ENCODE measurements at places on chromosomes 16 and 17. TPM values are rescaled to one million over a fixed set of nuclear protein-coding genes. Genes with fewer than 3 reads are reported as not detected.

PRSS33 gene
- total RNA-seq, result not detected

ASGR2 gene
- not detected for total RNA-seq

DNAI2 gene
- total RNA-seq, result not detected

C17orf100 gene
- not detected for total RNA-seq

TEKT1 gene
- not detected for total RNA-seq

NACA2 gene
- not detected for total RNA-seq

DNA sequence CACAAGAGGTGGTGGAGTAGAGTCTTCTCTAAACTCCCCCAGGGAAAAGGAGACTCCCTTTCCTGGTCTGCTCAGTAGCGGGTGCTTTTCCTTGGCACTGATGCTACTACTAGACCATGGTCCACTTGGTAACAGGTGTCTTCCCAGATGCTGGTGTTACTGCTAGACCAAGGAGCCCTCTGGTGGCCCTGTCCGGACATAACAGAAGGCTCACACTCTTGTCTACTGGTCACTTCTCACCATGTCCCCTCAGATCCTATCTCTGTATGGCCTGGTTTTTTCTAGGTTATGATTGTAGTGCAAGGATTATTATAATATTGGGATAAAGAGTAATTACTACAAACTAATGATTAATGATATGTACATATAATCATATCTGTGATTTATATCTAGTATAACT lies 49.7 kb upstream of the ARL4D start:
- H3K27me3 ChIP-seq, result no peaks in the 10 kb centered on the region
- no peak overlapping the region for H3K27ac ChIP-seq
- H3K4me3 ChIP-seq, result no peak overlapping the region

DNA sequence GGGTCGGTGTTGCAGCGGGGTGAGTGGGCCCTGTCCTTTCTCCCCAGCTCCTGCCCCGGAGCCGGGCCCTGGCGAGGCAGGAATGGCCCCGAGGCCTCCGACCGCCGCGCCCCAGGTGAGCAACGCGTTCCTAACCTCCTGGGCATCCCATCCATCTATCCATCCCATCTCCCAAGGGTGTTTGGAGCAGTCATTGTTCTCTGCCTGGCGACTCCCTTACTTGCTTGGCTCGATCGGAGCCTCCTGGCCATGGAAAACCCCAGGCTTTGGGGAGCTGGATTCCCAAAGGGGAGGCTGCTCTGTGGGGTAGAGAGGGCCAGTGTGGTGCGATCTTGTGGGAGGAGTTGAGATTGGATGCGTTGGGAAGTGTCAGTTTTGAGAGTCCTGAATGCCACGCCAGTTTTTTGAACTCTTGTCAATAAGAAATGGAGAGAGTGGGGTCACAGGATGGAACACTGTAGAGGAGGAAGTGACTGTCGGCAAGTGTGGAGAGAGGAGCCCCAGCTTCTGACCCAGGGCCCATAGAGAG lies 684 bp downstream of the ZFP90 start:
- no peaks in the 10 kb centered on the region for H3K27me3 ChIP-seq
- H3K4me1 ChIP-seq, result peaks cover 7% of the 10 kb centered on the region
- no peaks in the 10 kb centered on the region for H3K36me3 ChIP-seq
- no peak for DNase-seq
- H3K27ac ChIP-seq, result peak overlapping the region; percentile 72

All from right atrium auricular region (tissue), 2 donors.